MG63 (cell line): ENCODE measurements at places on chromosomes 6 and 20.

- no peak for DNase-seq
These were observed 48.7 kb upstream of the BMP6 start for GRCh38 chr6:7677229-7677628.

- DNase-seq: peak; percentile 60
These were observed 419.1 kb downstream of the CDC5L start for GRCh38 chr6:44806656-44807055.

GRCh38 chr6:95660544-95660943 lies 83.2 kb downstream of the MANEA start:
- DNase-seq: no peak

GRCh38 chr20:38649275-38649891 lies 47.8 kb downstream of the ARHGAP40 start:
- no peak for DNase-seq

- DNase-seq: no peak
These were observed 122.4 kb downstream of the TCP11 start for GRCh38 chr6:35018746-35019145.

DNA sequence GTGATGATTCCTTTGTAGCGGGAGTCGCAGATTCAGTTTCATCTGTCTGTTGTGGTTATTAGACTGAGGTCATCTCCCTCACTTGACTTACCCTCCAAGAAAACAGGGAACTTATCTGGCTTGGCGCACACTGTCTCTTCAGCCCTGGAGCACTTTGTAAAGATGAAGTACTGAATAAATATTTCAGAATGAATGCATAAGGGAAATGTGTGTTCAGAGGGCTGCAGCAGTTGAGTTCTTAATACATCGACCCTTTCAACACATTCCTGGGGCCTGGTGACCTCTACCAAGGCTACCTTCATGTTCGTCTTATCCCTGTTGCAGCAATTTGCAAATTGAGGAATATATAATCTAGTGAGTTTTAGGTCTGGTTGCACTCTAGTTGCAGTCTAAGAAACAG lies 652.5 kb upstream of the AGPAT4 start:
- no peak for DNase-seq

GRCh38 chr6:38604700-38605099 lies 35.0 kb downstream of the BTBD9 start:
- no peak for DNase-seq

DNA sequence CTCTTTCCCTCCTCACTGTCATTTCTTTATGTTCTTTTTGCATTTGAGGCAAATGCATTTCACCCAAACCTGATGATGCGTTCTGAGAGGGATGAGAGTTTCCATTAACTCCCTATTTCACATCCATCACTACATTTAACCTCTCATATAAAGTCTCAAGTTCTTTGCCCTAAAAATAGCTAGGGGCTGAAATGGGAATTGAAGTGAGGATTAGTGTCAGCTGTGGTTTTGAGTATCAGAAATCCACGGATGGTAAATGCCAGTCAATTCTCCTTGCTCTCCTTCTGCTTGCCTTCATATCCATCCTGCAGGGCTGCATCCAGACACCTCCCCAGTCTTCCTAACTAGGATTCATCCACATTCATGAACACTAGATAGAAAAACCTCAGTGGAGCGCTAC lies 10.0 kb upstream of the DTNBP1 start:
- no peak for DNase-seq

GRCh38 chr6:47992809-47993208 lies 118.2 kb downstream of the PTCHD4 start:
- peak; percentile 6 for DNase-seq

- peak; percentile 80 for DNase-seq
These were observed 16.7 kb downstream of the RAET1L start for GRCh38 chr6:150008588-150008987.

- no peak for DNase-seq
These were observed 3.4 kb downstream of the BMP7 start for GRCh38 chr20:57262784-57263609.

- peak; percentile 49 for DNase-seq
These were observed 30.1 kb downstream of the PRPH2 start for GRCh38 chr6:42692137-42692911.
